ENCODE measurements at places on chromosomes 7 and 10.

DNA sequence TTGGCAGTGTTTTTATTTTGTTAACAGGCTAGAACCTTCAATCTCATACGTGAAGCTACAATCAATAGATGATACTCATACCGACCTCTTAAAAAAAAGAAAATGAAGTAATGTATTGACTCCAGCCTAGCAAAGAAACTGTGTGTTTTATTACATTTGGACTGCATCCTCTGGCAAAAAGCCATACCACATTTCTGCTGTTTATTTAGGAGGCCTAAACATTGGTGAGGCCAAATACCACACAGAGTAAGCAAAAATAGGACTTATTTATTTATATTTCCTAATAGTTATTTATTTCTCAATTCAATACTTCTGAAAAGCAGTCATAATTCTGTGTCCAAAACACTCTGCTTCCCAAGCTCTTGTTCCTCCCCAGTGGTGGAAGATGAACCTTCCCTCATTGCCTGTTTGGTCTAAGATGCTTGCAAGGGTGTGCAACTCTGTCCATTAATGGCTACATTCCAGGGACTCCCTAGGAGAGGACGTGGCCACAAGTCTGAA lies 398.8 kb upstream of the KLF6 start:
- no peak for DNase-seq

GRCh38 chr10:79148452-79149344 lies 79.9 kb downstream of the ZMIZ1 start:
- no peak for DNase-seq

DNA sequence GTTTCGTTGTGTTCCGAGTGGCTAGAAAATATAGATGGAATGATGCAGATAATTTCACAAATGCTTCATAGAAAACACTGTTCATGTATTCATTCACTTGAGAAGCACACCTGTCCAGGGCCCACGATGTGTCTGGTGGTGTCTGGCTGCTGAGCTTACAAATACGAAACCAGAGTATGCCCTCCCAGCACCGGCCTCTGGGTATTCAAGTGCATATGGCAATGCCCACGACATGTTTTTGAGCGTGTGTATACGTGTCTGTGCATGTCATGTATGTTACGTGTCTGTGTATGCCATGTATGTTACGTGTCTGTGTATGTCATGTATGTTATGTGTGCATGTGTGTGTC lies 37.9 kb downstream of the IL2RA start:
- DNase-seq, result no peak

- DNase-seq, result no peak
Measured at GRCh38 chr10:102994531-102995295, 76.6 kb downstream of the CNNM2 start.

- no peak for DNase-seq
Measured at GRCh38 chr7:97390915-97391593, 273.6 kb downstream of the SDHAF3 start.

DNA sequence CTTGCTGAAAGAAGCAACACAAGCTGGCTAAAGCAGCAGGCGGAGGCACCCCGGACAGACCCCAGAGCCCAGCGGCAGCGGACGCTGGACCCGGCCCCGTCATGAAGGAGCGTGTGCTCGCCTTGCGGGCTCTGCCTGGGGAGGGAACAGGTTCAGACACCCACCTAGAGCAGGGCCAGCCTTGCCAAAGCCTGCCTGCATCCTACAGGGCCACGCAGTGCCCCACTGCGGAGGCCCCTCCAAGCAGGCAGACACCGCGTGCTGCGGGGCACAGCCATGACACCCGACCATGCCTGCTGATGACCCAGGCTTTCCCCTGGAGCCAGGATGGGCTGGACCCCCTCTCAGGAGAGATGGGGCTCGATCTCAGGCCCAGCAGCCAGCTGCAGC lies 91.7 kb downstream of the MAD1L1 start:
- no peak for DNase-seq

- DNase-seq, result no peak
Measured at GRCh38 chr10:72692994-72693781, 1.2 kb downstream of the MCU start.

GRCh38 chr7:27193335-27194001 lies 6.4 kb downstream of the HOXA13 start:
- DNase-seq, result no peak

DNA sequence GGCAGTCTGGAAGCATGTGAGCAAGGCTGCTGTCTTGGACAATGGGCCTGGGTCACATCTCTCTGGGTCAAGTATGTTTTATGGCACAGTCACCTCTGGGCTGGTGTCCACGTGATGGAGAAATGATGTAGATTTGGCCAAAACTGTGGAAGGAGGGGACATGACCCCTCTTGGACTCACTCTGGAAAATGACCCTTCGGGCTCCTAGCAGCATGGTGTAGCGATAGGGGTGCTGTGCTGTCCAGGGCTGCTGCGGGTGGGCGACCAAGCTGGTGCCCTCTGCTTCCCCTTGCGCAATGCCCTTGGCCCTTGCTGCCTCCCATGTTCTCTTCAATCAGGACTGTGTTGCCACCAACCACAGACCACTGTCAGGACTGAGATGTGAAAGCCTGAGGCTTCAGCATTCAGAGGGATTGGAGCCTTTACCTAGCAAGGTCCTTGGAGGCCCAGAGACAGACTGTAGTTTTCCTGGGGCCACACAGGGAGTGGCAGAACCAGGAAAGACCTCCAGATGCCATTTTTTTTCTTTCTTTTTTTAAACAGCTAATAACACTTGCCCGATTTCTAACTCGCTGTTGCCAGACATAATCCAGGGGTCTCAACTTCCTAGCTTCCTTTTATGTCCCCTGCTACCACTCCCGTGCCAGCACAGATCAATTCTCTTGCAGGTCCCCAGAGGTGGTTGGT lies 6.1 kb downstream of the CYP26A1 start:
- no peak for DNase-seq
